ENCODE measurements at places on chromosomes 4 and X. TPM values are rescaled to one million over a fixed set of nuclear protein-coding genes. Genes with fewer than 3 reads are reported as not detected.

DNA sequence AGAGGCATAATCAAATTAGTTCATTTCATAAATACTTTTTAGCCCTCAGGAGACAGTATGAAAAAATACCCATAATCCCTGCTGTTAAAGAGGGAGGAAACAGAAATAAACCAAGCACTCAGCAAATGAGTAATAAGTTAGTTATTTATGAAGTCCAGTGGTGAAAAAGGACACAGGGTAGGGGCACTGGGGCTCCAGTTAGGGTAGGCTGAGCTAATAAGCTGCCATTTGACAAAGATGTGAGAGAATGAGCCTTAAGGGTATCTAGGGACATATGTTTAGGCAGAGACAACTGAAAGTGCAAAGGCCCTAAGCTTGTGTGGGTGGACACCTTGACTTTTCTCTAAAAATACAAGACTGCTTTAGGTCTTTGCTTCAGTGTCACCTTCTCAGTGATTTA is 94.4 kb downstream of the IL15 start:
- no peak for DNase-seq

Gene ENPEP
- total RNA-seq: 2.0 TPM

Gene CLOCK
- 27.3 TPM for total RNA-seq

GRCh38 chr4:173521467-173522159 is 8.4 kb downstream of the HAND2 start:
- no peak for DNase-seq

DNA sequence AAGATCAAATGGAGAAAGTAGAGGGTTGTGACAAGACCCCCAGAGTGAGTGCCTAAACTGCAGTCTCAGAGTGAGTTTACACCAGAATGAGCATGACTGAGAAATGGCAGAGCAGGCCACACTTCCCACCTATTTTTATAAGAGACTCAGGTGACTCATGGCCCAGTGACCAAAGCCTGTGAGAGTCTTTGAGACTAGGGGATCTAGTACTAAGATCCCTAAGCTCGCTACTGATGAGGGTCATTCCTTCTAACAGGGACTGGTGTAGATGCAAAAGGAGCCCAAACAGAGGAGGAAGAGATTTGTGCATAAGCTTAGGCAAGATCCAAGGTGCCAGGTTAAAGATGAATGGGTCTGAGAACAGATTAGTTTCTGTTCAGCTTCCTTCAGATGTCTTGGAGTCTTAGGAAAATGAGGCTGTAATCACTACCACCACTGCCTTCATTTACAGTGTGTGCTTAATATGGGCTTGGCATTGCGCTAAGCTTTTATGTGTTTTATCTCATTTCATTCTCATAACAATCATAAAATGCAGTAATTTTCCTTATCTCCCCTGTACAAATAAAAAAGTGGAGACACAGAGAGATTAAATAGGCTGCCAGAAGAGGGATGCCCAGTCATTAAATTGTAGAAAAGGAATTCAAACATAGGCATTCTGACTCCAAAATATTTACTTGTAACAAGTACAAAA is 62.8 kb downstream of the RWDD4 start:
- no peak for DNase-seq

Gene TEX11
- total RNA-seq: not detected

Gene SPANXD
- not detected for total RNA-seq

- DNase-seq: no peak
Observed at GRCh38 chr4:158805635-158806471, 37.0 kb downstream of the FNIP2 start.

GRCh38 chr4:108683479-108683878 is 33.1 kb downstream of the OSTC start:
- DNase-seq: peak; percentile 12

Gene RAB40AL
- total RNA-seq: 0.82 TPM

Measured in frontal cortex (tissue), 4 donors.